Stimulated activated CD4-positive, alpha-beta T cell treated with anti-CD3 and anti-CD28 coated beads, Interleukin-1b, Interleukin-23, amount 100 ng/mL, for 24 hours (primary cell): ENCODE measurements at places on chromosomes 13 and 19.

DNA sequence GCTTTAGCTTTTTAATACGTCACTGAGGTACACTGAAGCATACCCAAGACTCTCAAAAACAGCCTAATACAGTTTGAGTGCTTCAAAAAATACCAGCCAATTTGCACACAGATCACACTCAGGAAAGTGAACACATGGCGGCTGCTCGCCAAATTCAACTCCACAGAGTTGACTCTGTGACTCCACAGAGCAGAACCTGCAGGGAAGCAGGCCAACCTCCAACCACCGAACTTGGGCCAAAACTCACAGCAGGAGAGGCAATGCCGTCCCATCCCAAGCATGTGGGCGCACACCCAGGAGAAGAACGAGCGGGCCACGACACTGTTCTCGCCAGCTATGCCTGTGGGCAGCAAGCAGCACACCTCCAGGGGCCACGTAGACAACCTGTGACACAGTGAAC lies 21.1 kb downstream of the ELL start:
- DNase-seq = no peak

DNA sequence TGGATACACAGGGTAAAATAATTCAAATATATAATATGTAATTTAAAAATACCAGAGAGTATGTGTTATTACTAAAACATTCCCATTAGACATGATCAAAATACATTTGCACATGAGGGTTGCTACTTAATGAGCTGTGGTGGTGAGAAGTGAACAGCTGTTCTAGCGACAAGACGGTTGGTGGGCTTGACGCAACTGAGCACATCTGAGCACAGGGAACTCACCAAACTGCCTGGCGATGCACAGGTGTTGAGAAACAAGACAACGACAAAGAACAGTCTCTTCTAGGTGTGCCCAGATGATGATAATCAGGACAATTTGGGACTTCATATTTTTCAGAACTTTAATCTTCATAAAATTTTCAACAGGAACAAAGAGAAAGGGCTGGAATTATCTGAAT lies 555.1 kb upstream of the SGCG start:
- no peak for DNase-seq

DNA sequence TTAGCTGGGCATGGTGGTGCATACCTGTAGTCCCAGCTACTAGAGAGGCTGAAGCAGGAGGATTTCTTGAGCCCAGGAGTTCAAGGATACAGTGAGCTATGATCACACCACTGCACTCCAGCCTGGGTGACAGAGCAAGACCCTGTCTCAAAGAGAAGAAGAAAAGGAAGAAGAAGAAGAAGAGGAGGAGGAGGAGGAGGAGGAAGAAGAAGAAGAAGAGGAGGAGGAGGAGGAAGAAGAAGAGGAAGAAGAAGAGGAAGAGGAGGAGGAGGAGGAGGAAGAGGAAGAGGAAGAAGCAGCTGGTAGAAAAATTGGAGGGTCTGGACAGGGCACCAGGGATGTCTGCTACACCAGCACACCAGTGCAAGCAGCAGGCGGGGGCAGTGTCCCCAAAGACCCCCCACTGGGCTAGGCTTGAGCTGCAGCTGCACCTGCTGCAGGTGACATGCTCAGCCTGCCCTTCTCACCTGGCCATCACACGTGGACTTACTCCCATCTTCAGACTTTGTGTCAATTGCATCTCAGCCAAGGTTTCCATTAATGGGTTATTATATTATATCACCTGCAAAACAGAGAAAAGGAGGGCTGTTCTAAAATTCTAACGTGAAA lies 180.9 kb upstream of the ZNF507 start:
- no peak for DNase-seq

DNA sequence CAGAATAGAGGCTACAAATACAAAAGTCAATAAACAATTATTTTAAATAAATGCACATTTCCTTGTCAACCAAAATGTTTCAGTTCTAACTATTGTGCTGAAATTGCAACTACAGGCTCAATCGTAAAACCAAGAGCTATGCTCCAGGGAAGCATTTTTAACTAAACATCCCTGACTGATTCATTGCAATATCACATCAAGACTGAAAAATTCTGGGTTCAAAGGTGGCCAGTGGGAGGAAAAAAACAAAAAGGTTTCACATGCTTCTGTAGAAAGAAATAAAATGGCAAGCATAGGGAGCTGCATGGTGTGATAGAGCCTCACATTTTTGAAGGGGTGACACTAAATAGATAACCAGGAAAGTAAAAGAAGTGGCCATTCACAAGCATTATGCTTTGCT lies 862.8 kb downstream of the PCDH9 start:
- no peak for DNase-seq

GRCh38 chr19:38355728-38356725 lies 18.3 kb upstream of the PSMD8 start:
- no peak for DNase-seq

DNA sequence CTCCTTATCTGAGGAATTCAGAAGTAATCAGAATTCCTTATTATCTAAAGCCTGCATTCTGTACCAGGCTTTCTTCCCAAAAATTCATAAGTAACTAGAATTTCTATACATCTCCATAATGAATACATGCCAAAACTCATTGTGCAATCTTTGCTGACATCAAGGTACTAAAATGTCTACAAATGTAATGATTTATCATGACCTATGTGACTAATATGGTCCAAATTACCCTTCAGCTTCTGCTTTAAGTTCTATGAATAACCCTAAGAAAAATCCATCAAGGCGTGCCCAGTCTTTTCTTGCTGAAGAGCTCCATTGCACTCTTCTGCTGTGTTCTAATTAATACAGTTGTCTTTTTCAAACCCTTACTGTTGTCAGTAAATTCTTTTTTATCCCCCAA lies 58.5 kb upstream of the SLITRK1 start:
- no peak for DNase-seq

DNA sequence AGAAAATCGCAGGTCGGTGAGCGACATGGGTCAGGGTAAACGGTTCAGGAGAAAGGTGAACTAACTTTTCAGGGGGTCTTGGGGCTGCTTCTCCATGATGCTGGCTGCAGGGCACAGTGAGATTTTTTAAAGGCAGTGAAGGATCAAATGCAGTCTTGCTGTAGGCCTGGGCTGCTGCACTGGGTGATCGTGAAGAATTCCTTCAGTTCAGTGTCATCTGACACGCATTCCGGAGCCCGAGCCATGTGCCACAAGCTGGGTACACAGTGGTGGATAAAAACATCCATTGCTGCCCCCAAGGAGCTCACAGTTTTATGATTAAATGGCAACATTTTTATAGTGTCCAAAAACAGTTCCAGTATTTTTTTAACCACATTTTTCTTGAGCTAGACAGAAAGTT lies 56.3 kb upstream of the GPR12 start:
- DNase-seq = no peak

DNA sequence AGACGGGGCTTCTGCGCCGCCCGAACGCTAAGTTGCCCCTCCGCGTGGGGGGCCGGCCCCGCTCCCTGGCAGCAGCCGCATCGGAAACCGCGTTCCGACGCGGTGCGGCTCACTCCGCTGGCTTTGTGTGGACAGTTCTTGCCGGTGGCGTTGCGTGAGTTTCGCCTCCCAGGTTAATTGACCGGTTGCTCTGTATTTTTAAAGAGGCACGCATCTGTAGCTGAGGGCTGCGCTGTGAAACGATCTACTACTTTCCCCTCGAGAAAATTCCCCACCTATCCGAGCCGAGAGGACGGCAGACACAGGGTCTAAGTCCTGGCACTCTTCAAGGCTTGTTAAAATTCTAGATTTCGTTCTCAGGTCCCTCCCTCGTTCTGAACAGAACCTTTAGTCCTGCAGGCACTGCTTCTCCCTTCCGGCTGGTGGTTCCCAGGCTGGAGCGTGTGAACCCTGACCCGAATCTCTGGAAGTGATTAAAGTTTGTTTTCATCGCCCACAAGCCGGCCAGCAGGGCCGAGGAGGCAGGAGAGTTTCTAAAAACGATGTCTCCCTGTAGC lies 933 bp downstream of the ARHGEF7 start:
- no peak for DNase-seq

DNA sequence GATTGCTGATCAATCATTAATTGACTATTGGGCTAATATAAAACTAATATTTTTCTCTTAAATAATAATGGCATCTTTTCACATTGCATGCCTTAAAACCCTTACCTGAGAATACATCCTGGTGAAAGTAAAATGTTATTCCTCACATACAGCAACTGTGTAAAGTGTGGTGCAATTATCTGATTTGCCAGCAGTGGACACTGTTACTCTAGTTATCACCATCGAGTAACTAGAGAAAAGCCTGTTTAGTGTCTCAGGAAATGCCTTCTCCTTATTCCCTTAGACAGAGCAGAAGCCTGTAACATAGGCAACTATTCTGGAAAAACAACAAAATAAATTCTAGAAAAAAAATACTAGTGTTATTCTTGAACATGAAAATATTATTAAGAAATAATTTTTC lies 459.8 kb downstream of the FGF14 start:
- no peak for DNase-seq

DNA sequence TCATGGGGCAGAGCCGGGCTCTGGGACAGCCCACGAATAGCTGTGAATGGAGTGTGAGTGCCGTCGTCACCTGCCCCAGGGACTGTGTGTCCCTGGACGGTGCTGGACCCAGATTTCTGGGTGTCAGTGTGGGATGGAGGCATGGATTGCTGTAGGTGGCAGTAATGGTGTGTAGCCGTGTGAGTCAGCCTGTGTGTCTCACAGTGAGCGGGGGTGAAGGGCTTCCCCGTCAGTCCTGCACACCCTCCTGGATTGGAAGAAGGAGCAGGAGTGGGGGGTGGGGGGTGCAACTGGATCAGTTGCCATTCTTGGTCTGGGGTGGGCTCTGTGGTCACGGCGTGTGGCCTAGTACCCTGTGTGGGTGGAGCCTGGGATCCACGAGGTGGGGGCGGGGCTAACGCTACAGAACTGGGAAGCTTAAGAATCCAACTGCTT lies 6.5 kb upstream of the LTBP4 start:
- no peak for DNase-seq

DNA sequence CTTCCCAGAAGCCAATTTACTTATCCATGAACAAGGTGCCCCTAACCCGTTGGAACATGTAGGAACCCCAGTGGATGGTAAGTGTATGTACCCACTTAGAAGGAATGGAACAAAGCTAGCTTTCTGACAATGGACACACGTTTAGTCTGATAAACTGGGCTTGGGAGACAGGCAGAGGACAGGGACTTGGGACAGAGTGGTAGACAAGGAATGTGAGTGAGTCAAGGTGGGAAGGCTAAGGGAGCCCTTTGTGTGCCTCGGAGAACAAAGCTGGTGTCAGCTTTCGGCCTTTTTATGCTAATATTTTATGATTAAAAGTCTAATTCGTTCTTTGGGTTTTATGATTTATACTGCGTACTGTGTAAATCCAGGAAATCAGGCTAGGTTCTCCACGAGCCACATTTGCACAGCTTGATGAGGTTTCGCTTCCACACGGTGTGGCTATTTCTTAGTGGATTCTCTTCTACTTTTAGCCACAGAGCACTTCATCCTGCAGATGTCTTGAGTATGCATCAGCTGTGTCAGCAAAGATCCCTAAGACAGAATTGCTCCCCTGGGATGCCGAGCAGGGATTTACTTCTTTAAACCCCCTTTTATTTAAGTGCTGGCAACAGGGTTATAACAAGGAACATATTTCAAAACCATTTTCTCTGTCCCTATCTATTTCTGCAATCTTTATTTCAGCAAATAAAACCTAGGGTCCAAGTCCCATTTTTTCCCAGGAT lies 258.5 kb downstream of the DLEU7 start:
- DNase-seq = no peak

DNA sequence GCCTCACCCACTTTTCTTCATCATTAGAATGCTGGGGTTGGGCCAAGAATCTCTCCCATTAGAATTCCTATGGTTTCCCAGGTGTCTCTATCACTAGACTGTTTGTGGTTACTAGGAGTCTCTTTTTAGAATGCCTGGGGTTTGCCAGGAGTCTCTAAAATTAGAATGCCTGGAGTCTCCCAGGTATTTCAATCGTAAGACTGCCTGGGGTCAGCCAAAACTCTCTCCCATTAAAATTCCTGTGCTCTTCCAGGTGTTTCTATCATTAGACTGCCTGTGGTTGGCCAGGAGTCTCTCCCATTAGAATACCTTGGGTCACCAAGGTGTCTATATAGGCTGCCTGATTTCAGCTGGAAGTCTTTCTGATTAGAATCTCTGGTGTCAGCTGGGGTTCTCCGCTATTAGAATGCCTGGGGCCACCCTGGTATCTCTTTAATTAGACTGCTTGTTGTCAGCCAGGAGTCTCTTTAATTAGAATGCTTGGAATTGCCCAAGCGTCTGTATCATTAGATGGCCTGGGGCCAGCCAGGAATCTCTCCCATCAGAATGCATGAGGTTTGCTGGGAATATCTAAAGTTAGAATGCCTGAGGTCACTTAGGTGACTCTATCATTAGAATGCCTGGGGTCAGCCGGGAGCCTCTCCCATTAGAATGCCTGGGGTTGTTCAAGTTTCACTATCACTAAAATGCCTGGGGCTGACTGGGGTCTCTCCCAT lies 1479.2 kb downstream of the UQCRFS1 start:
- DNase-seq = no peak

GRCh38 chr19:45607071-45608029 lies 5.3 kb upstream of the GPR4 start:
- DNase-seq = no peak

DNA sequence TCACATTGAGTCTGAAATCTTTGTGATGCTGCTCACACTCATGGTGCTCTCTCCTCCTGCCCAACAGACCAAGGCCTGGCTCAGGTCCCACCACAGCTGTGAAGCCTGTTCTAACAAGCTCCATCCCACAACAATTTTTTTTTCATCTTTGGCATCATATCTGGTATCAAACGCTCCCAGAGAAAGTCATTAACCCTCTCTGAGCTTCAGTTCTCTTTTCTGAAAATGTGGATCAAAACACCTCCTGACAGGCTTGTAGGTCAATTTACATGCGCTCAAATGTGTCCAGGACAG lies 224.4 kb downstream of the LACC1 start:
- no peak for DNase-seq

DNA sequence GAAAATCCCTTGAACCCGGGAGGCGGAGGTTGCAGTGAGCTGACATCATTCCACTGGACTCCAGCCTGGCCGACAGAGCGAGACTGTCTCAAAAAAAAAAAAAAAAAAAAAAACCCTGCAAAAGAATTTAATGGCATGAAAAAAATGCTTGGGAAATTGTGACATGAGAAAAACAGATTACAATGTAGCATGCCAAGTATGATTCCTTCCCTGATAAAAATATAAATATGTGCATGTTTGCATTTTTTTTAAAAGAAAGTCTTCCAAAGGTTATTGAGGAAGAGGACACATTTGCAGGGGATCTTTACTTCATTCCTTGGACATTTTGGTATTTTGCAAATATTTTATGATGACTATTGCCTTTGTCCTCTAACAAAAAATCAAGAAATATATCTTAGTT lies 14.5 kb upstream of the ZBTB32 start:
- no peak for DNase-seq

- no peak for DNase-seq
Measured at GRCh38 chr19:51333836-51334460, 8.0 kb downstream of the VSIG10L start.

DNA sequence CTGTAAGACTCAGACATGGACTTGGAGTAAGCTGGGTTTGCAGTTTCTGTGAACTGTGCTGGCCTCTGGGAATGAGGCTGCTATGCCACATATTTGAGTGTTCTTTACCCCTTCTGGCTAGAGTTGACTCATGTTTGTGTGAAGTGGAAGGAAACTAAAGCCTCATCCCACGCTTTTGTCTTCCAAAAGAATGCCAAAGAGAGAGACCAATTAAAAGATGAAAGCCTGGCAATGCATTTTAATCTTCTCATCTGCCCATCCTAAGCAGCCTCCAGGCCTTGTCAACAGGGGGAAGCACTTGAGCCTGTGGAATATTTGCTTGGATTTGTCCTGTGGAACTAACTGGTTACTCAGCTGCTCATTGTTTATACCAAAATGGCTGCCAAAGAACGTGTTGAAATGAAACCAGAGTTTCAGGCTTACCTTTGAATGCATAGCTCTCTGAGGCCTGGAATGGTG lies 49.1 kb downstream of the LMO7 start:
- no peak for DNase-seq

GRCh38 chr19:28601723-28602440 lies 611.1 kb downstream of the UQCRFS1 start:
- no peak for DNase-seq
